Stimulated activated CD8-positive, alpha-beta memory T cell treated with anti-CD3 and anti-CD28 coated beads, Interleukin-4, amount 100 ng/mL, for 24 hours (primary cell): ENCODE measurements at places on chromosomes 2 and 18.

DNA sequence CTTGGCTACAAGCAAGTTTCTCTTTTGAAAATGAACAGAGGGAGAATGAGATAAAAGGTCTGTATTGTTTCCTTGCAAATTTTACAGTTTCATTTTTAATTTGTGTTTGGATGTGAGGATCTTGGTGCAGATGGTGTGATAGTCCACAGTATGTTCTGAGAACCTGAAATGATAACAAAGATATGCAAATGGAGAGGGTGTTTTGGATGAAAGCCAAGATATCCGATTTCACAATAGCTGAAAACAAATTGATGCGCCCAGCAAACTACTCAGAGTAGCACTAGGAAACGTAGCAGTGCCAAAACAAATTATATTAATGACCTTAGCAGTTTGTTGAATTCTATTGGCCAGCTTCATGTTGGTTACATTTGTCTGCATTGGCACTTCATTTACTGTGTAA is 683.5 kb downstream of the TMEM182 start:
- no peak for DNase-seq

- no peak for DNase-seq
Observed at GRCh38 chr2:46072101-46072820, 224.9 kb upstream of the EPAS1 start.

DNA sequence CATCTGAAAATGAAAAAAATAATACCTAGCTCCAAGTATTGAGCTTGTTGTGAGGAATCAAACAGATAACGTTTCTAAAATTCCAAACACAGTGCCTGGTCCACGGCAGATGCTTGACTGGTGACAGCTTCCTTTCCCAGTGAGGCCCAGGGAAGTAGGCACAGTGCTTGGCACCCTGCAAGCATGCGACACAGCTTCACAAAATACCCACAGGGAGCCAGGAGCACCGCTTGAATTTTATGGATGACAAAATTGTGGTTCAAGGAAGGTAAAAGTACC is 205.1 kb upstream of the TNP1 start:
- DNase-seq, result no peak

GRCh38 chr2:217903859-217904613 is 98.8 kb downstream of the TNS1 start:
- no peak for DNase-seq

- no peak for DNase-seq
Observed at GRCh38 chr2:76640905-76641304, 881.3 kb downstream of the LRRTM4 start.

GRCh38 chr18:59068276-59069071 is 71.2 kb upstream of the SEC11C start:
- no peak for DNase-seq

GRCh38 chr2:51265539-51265938 is 233.6 kb upstream of the NRXN1 start:
- no peak for DNase-seq

DNA sequence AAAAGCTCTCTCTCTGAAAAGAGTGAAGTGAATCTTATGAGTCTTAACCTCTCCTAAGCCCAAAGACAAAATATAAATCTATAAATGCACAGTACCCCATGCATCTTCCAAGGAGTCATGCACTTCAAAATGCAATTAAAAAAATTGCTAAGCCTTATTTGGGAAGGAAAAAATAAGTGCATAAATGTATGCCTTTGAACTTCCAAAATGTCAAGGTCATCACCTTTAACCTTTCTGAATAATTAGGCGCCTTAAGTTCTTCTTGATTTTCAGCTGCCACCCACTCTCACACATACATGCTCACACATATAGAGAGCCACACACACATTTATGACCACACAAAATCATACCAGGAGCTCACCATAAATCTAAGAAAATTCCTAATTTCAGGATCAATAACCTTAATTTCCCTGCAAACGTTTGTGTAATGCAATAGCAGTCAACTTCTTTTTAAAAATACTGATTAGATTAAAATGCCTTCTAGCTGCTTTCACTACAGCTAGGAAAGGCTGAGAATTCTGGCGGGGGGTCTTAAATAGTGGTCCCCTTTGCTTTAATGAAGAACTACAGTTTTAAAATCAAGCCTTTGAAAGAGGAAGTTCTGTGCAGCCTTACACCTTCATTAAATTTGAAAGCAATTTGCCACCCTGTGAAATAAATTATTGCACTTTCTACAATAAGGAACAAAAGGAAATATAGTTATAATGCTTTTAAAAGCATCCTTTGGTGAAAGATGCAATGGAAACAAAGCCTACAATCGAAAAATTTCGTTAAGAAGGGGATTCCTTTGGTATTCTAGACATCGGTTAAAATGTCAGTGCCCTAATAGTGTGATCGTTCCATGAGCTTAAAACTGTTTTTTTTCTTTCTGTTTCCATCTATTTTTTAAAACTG is 3.6 kb downstream of the HOXD11 start:
- no peak for DNase-seq

DNA sequence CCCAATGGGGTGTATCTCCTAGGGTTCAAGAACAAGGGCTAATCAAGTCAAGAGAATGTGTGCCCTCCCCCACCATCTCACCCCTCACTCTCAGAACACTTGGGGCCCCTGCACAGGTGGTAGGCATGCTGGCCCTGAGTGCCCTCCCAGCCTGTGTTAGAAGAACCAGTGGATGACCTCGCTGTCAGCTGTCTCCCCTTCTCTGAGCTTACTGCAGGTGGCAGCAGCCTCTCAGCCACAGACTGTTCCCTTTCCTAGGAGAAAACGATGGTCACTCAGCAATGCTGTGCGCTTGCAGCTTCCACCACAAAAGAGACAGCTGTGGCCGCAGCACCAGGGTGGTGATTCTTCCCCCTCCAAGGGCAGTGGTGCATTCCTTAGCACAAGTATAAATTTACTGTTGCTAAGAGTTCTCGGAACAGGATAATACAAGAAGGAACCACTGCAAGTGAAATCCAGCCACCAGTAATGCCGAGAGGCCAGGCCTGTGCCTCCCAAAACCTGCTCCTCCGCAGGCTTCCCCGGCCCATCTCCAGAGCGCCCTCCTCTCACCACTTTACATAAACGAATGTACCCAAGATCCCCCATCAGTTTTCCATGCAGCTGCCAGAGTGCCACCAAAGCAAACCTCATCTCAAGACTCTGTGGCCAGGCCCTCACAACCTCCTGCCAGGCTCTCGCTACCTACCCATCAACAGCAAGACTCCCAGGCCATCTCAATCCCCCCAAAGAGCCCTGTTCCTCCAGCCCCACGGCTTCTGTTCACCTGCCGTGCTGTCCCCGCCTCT is 935 bp upstream of the RAMP1 start:
- peak; percentile 22 for DNase-seq

- DNase-seq, result no peak
Observed at GRCh38 chr2:201347138-201347537, 10.0 kb downstream of the FLACC1 start.

DNA sequence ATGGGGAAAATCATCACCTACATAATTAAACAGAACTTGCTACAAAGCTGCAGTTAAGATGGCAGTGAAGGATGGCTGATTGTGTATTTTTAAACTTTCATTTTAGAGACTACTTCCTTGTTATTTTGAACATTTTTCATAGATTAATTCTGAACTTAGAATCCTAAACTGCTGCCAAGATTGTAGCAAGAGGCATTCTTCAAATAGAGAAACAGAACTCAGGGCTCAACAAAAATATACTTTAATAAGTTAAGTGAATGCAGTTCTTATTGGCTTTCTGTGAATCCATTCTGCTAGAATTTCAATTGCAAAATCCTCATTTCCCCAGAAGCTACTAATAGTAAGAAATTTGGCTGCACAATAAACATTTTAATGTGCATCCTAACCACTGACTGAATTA is 160.3 kb downstream of the L3MBTL4 start:
- DNase-seq, result no peak

- DNase-seq, result no peak
Observed at GRCh38 chr2:36663851-36664695, 32.4 kb upstream of the VIT start.

- DNase-seq, result no peak
Observed at GRCh38 chr18:2417861-2418610, 153.3 kb downstream of the METTL4 start.

GRCh38 chr2:26627350-26628105 is 13.6 kb downstream of the CIB4 start:
- DNase-seq, result no peak

- DNase-seq, result no peak
Observed at GRCh38 chr2:230356084-230356483, 29.1 kb downstream of the SP140L start.

DNA sequence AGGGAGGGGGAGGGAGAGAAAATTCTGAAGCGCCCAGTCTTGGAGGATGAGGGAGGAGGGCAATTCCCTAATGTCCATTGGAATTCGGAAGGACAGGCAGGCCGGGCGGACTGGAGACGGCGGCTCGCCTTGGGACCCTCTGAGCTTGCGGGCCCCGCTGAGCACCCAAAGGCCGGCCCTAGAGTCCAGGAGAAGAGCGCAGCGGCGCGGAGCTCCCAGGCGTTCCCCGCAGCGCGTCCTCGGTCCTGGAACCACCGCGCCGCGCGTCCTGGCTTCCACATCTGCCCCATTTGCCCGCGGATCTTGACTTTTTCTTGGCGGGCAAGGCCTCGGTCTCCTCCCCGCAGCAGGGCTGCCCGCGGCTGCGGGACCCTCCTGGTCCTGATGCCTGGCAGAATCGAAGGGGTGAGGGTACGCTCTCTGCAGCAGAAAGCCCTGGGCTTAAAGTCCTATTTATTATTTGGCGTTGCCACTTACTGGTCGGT is 675 bp upstream of the MLPH start:
- DNase-seq, result no peak

GRCh38 chr2:239466061-239466754 is 65.4 kb upstream of the HDAC4 start:
- DNase-seq, result no peak

GRCh38 chr2:182360663-182361260 is 66.1 kb downstream of the PDE1A start:
- DNase-seq, result no peak

DNA sequence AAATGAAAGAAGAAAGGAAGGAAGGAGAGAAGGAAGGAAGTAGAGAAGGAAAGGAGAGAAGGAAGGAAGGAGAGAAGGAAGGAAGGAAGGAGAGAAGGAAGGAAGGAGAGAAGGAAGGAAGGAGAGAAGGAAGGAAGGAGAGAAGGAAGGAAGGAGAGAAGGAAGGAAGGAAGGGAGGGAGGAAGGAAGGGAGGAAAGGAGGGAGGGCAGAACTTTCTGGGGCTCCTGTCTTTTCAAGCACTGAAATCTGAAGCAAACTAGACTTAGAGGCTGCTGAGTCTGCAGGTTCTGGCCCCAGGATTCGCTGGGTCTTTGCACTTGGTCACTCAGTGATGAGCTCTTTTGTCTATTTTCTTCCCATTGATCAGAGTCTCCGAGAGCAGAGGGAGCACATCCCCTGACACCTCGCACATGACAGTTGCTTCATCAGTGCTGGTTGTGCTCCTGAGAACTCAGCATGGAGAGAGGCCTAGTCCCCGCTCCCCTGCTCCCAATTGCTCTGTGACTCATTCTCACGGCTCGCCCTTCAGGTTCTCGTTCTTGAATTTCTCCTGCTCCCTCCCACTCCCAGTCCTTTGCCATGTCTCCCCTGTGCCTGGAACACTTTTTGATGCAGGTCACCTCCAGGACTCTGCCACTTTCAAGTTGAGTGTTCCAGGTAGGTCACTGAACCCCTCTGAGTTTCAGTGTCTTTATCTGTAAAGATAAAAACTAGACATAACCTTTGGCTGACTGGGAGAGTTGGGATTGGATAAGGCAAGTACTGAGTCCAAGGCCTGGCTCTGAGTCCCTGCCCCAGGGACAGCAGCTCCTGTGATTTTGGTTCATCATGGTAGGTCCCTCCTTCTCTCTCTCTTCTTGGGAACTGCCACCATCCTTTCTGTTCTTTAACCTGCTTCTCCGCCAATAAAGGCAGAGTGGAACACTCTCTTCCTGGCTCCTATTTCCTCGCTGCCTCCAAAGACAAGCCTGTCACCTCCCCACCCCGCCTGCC is 55.2 kb downstream of the TNP1 start:
- DNase-seq, result no peak

DNA sequence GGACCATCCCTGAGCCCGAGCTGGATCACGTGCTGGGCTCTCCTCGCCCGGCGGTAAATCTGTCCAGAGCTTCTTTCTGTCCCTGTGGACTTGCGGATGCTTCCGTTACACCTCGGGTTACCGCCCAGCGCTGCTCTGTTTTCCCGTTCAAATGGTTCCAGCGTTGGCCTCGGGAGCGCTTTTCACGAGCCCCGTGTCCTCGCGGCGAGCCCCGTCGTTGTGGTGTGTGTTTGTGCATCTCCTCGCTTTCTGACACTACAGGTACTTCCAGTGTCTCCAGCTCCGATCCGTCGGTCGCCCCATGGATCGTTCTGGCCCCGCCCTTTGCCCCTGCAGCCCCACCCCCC is 77.4 kb downstream of the RTP5 start:
- DNase-seq, result no peak

GRCh38 chr18:22613788-22614187 is 196.1 kb upstream of the CTAGE1 start:
- DNase-seq, result no peak

- no peak for DNase-seq
Observed at GRCh38 chr2:150824118-150824517, 336.7 kb upstream of the RND3 start.

DNA sequence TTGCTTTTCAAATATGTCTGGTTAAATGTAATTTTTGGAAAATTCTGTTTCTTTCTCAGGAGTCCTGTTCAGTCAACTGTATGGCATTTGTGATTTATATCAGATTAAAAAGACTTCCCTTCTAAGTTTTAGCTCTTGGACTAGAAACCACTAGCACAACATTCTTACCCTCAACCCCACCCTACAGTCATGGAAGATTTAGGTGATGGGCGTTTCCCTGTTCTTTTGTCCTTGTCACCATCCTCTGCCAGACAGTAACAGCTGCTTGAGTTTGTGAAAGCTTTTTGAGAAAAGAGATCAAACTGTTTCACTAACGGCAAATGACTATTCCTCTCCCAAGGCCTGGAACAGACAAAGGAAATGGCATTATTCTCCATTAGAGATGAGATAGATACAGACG is 31.8 kb downstream of the SERPINB5 start:
- no peak for DNase-seq

DNA sequence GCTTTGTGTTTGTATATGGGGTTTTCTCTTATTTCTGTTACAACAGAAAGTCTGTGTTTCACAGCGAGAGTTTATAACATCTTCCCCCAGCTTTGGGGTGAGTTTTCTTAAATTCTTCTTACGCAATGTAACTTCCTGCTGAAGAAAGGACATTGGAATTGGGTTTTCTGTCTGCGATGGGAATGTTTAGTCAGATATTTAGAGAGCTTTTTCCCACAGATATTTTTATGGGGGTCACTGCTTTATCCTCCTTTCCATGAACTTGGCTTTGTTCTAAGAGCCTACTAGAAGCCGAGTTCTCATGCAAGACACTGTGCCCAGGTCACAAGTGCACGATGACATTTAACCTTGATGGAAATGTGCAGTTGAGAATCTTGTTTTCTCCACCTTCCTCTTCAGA is 22.1 kb downstream of the B3GNT2 start:
- DNase-seq, result no peak

DNA sequence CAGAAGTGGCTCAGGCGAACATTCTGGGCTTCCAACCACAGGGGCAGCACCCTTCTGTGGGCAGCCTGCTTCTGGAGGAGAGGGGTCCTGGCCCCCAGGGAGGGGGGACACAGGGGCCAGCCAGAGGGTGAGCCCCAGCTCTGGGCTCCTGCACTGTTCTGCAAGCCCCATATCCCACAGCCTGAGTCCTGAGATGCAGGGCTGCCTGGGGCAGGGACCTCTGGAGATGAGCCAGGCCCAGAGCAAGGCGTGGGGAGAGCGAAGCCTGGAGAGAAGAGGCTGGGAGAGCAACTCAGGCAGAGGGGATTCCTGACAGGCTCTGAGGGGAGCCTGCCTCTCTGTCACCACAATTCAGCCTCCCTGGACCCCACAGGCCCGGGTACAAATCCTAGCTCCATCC is 13.5 kb upstream of the PRSS56 start:
- DNase-seq, result no peak

GRCh38 chr2:58107803-58108710 is 61.5 kb downstream of the VRK2 start:
- no peak for DNase-seq
